ENCODE measurements at places on chromosomes 12 and 14. TPM values are rescaled to one million over a fixed set of nuclear protein-coding genes. Genes with fewer than 3 reads are reported as not detected.

The TMEM119 gene
- 1.3 TPM for total RNA-seq

The ZFHX2 gene
- 0.60 TPM for total RNA-seq

The IFNG-AS1 gene
- total RNA-seq = not detected

The CYP46A1 gene
- 2.2 TPM for total RNA-seq

The CIDEB gene
- total RNA-seq = 4.3 TPM

The KRT79 gene
- not detected for total RNA-seq

The GLI1 gene
- total RNA-seq = 0.92 TPM

The C12orf50 gene
- 0.05 TPM for total RNA-seq

The OTX2 gene
- not detected for total RNA-seq

The IRAK3 gene
- 5.0 TPM for total RNA-seq

The AKAP5 gene
- total RNA-seq = 0.16 TPM

Data from Right ventricle myocardium inferior (tissue), 1 donor.